ENCODE measurements at places on chromosomes 7 and 10.
A peak's percentile ranks its signal among the peaks of the same experiment; 100 is the strongest.

DNA sequence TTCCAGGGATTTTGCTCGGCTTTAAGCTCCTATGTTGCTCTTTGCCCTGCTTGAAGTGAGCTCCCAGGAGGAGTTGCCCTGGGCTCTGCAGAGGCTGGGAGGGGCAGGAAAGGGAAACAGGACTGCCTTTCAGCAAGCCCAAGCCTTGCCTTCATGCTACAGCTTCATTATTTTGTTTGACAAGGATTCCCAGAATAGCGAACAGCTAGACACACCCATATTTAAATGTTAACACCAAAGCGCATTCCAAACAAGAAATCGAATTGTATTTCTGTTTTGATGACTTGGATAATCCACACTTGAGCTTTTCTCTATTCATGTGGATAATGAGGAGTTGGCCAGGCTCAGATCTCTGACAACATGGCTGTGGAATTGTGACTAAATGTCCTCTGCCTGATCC, 6.3 kb downstream of the KIAA1217 start:
- no peak for DNase-seq

- DNase-seq = peak; percentile 84
Observed at GRCh38 chr7:2104107-2104710, 128.5 kb downstream of the MAD1L1 start.

- no peak for DNase-seq
Observed at GRCh38 chr7:153386556-153386955, 627.0 kb downstream of the ACTR3B start.

GRCh38 chr10:1142596-1142995, 86.4 kb downstream of the WDR37 start:
- DNase-seq = no peak

GRCh38 chr7:12889391-12889790, 202.0 kb downstream of the ARL4A start:
- no peak for DNase-seq

GRCh38 chr7:65430344-65431186, 56.9 kb downstream of the ZNF92 start:
- DNase-seq = no peak

DNA sequence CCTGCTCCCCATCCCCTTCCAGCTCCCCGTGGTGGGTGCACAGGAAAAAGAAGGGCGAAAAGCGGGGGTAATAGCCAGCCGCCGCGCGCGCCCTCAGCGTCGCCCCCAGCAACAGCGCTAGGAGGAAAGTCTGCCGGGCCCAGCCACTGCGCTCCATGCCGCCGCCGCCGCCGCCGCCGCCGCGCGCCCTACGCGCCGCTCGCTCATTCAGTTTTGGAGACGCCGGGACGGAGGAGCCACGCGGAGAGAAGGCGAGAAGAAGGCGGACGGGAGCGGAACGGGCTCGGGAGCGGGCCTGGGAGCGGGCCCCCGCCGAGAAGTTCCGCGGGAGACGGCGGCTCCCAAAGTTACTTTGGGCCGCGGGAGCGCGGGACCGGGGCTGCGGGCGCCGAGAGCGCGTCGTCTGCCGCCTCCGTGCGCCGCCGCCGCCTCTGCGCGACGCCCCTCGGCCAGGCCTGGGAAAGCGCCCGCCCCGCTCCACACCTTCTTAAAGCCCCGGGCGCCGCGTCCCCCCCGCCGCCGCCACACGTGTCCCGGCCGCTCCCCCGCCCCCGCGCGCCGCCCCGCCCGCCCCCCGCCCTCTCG, at the start of gene RELN:
TSS of gene RELN (minus strand) at position 459 of the 585 bp plus-strand sequence. CDS start at position 157, 302 bp downstream.
- no peak for DNase-seq

DNA sequence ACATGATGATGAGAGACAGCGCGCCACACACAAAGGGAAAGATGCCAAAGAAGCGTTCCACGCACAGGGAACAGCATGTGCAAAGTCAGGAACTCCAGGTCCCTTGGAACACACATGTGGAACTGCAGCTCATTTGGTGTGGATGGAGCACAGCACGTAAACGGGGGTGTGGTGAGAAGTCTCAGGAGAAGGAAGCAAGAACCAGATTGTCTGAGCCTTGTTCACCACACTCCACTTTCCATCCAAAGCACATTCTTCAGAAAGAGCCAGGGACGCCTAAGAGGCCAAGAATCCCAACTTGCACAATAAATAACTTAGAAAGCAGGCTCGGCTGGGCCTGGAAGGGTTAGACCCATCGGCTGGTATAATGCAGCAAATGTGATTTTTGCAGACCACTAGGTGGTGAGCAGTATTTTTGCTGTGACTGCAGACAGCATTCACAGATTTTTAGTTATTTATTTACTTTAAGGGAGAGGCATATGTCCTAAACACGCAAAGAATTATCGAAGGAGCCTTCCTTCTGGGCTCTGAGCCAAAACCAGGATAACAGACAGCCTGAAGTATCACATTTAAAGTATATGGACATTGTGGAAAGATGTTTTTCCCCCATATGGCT, 27.9 kb upstream of the ASCC1 start:
- peak; percentile 83 for DNase-seq

DNA sequence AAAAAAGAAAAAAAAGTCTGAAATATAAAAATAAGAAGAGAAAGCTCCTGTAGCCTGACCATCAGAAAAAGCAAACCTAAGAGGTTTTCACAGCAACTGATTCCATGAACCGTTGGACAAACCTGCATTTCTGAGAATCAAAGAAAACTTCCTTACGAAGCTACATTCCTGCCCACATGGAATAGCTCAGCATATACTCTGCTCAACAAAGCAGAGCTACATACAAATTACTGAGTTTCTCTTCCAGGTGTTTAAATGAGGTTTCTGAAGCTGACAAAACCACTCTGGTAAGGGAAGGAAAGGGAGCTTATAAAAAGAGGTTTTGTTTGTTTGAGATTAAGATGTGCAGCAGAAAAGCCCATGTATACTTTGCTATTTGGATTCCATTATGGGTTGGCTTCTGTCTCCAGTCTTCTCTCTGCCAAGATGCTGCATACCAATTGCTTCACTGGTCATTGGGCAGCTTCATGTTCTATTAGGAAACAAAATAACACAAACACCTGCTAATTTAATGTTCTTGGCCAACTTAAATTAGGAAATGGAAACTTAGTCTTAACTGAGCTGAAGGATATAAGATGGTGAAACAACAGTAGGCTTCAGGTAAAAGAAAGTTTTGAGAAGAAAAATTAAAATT, 314.1 kb downstream of the LRRTM3 start:
- DNase-seq = no peak

DNA sequence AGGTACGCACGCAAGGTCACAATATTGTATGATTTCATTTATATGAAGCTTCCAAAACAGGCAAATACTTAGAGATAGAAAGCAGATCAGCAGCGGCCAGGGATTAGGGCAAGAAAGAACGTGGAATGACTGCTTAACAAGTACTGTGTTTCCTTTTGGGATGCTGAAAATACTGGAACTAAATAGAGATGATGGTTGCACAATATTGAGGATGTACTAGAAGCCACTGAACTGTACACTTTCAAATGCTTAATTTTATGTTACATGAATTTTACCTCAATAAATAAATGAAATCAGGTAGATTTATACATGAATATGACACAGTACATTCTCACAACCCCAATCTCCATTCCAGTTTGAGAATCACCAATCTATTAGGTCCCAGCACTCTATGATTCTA, 15.6 kb downstream of the SEM1 start:
- no peak for DNase-seq

DNA sequence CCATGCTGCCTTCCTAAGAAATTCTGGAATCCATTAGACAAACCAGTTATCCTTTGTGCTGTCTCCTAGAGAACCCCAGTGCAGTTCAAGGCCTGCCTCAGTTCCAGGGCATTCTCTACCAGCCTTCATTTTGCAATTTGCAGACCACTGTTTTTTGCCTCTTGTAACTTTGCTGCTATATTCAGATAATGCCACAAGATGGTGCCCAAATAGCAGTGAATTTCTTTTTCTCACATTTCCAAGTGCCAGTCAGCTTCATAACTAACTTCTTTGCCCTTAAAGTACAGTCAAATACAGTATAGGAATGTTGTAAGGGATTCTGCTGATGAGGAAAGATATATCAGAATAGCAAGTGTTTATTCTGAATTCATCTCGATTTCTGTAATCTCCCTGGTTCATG, 25.2 kb downstream of the LOXL4 start:
- no peak for DNase-seq

DNA sequence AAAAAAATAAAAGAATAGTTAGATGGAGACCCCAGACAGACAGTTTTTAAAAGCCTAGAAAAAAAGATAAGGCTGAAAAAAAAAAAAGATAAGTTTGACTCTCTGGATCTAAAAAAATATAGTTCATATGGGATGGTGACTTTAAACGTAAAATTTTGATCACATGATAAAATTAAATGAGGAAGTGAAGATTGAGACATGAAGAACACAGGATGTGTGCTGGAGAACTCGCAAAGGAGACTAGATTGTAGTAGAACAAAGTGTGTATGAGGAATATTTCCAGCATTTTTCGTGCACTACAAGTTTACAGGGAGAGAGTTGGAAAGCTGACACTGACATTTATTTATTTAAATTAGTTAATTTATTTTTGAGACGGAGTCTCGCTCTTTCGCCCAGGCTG, 286.4 kb downstream of the PRPF18 start:
- DNase-seq = no peak

GRCh38 chr7:69800495-69800894, 202.2 kb downstream of the AUTS2 start:
- DNase-seq = no peak

DNA sequence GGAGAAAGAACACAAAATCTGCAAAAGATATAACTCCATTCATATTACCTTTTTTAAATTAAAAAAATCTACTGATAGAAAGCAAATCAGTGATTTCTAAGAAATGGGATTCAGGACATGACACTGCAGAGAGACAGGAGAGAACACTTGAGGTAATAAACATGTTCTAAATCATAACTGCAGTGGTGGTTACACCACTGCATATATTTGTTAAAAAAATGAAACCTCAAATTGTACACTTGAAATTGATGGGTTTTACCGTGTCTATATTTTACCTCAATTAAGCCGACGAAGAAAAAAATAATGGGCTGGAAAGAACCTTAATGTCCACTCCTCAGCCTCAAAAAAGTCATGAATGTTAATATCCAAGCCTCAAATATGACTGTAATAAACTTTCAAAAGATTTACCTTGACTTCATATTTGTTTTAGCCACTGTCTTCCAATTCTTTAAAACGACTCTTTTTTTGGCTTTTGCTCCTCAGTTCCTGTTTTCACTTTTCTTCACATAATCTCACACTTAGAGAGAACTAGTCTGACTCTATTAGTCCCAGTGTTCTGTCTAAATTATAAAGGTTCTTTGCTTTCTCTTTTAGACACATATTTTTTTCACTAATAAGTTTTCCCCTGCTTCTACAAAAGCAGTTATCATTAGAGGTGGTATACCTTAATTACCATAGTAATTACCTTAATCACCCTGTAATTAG, 502.4 kb downstream of the GRM8 start:
- no peak for DNase-seq

DNA sequence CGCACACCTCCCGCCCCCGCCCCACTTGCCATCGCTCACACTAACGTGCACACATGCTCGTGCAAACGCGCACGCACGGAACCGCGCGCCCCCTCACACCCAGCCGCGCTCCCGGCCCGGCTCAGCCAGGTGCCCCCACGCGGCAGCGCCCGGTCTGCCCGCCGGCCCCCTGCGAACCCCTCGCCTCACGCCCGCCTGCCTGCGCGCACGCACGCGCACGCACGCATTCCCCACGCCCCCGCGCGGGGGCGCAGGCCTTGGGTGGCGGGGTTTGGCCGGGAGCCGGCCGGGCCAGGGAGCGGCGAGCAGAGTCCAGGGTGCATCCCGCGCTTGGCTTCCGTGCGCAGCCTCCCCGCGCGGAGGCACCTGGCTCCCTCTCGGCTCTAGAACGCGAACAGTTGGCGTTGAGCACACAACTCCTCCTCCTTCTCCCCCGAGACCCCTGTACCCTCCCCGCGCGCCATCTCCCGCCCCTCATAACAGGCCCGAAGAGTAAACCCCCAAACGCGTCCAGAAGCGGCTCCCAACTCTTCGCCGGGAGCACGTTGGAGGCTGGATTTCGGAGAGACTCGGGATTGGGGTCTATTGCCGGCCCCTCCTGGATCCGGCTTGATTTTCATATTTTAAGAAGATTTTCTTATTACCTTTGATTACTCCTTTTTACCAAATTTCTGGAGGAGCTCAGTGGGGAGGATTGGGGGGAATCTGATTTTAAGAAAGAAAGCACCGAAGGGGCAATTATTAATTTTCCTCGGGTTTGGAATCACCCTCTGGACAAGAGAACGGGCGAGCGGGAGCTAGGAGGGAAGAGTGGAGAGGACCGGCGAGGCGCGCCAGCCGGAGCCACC, 527 bp upstream of the SORCS3 start:
- no peak for DNase-seq

DNA sequence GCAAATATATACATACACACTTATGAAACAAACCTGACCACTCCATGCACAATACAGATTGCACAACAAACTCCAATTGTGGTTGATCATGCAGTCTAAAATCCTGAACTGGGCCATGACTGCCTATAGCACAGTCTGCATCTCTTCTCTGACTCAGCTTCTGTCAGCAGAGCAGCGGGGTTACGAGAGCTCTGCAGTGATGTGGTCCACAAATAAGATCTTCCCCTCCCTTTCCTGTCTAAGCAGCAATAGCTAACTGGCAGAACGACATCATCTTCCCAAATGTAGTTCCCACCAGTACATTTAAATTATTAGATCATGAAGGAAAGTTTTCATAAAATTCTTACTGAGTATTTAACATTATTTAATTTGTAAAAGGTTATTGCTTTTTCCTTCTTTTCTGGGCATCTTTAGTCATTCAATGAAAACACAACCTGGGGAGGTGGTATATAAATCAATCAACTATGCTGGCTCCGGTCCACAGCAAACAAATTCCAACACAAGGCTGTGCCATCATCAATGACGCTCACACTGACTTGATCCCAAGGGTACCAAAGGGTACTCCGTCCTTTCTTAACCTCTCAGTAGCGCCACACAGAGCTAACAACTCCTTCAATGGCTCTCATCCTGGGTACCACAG, 17.1 kb downstream of the ARHGAP21 start:
- DNase-seq = peak; percentile 84

- no peak for DNase-seq
Observed at GRCh38 chr10:7317786-7318446, 92.9 kb downstream of the SFMBT2 start.

GRCh38 chr7:117188376-117188775, 134.5 kb downstream of the WNT2 start:
- DNase-seq = no peak

GRCh38 chr7:110358028-110358427, 732.9 kb upstream of the LRRN3 start:
- no peak for DNase-seq

- no peak for DNase-seq
Observed at GRCh38 chr7:30752979-30753378, 1.0 kb downstream of the INMT start.

GRCh38 chr7:20722941-20723340, 63.7 kb downstream of the SP8 start:
- no peak for DNase-seq

- DNase-seq = no peak
Observed at GRCh38 chr10:14605231-14605925, 169.3 kb downstream of the FAM107B start.

GRCh38 chr7:151416112-151416940, 6.5 kb upstream of the WDR86 start:
- no peak for DNase-seq

- DNase-seq = no peak
Observed at GRCh38 chr10:113304726-113305125, 248.1 kb upstream of the HABP2 start.

Data from GM04504 (cell line).